Activated T-helper 2 cell treated with anti-CD3 and anti-CD28 coated beads, Interferon-gamma antibody, Interleukin-2, Interleukin-4, amounts not matched to agents 10 μg/mL and 5 μg/mL and 100 μg/mL, durations not matched to agents 14 hours and 24 hours and 36 hours (primary cell): ENCODE measurements at places on chromosomes 5 and 9. TPM values are rescaled to one million over a fixed set of nuclear protein-coding genes. Genes with fewer than 3 reads are reported as not detected.

DNA sequence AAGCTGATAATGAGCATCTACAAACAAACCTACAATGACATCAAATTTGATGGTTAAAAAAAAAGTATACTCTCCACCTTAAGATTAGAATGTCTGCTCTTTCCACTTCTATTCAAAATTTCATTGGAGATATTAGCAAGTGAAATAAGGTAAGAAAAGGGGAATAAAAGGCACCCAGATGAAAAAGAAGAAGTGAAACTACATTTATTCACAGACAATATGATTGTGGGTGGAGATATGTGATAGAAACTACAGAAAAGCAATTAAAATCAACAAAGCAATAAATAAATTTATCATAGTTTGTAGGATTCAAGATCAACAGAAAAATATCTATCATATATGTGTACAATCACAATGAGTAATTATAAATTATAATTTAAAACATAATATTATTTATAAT, 395.1 kb upstream of the CCNH start:
- DNase-seq = no peak

The EGFLAM gene
- total RNA-seq = not detected in 2 replicates

The GARIN3 gene
- total RNA-seq = 0.23 and 0.30 TPM in 2 replicates

The FGF1 gene
- not detected in 2 replicates for total RNA-seq

DNA sequence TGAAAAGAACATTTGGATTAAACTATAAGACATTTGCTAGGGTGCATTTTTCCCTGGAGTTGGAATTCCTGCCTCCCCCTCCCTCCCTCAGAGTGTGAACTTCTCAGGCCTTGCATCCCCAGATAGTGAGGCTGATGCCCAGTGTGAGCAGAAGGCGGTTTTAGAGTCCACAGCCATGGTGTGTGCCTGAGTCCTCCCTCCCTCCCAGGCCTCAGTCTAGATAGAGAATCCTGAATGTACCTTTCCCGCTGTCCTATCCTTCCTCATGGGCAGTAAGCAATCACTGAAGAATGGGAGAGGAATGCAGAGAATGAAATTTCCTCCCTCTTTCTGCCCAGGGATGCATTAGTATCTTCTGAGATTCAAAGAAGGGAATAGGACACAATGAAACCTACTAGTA, 108.5 kb downstream of the RASGRF2 start:
- no peak for DNase-seq

The PPP2CA gene
- total RNA-seq = 171 and 179 TPM in 2 replicates

DNA sequence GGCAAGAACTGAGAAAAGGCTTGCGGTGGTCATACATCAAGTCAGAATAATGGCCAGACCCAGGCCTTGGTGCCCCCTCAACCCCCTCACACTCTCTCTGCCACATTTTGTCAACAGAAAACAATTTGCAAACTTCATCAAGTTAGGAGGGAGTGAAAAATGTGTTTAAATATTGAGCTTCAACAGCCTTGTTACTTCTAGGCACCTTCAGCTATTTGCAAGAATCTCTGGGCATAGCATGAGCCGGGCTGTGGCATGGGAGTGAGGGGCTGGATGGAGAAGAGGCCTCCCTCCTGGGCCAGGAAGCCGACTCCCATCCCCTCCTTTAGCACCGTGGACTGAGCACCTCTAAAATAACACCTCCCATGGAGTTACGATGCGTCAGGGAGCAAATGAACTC, 52.2 kb upstream of the GRHPR start:
- no peak for DNase-seq

The C1QTNF3 gene
- 1.5 and 1.7 TPM in 2 replicates for total RNA-seq

GRCh38 chr9:129133082-129133481, 21.9 kb downstream of the PTPA start:
- no peak for DNase-seq

The TMEFF1 gene
- 0.52 and 1.1 TPM in 2 replicates for total RNA-seq

GRCh38 chr9:91239367-91240111, 122.2 kb downstream of the AUH start:
- DNase-seq = no peak

The MARCOL gene
- total RNA-seq = not detected in 2 replicates

- no peak for DNase-seq
Observed at GRCh38 chr5:14261235-14261634, 118.1 kb downstream of the TRIO start.

DNA sequence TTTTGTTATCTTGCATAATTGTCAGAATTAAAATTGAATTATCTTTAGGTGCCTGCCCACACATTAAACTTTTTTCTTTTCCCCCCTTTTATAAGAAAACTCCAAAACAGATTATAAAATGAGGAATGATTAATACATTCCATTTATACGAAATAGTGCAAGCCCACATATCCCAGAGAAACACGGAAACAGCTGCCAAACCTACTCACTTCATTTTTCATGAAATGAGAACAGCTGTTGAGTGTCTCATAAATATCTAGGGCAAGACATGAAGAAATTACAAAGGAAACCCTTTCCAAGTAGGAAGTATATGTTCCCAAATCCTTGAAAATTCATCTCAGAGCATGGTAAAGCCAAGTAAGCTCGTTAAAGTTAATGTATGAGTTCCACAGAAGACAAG, 459.4 kb upstream of the NMUR2 start:
- DNase-seq = no peak

The PCDHB1 gene
- total RNA-seq = not detected in 2 replicates

- DNase-seq = no peak
Observed at GRCh38 chr5:62082370-62082801, 223.6 kb upstream of the KIF2A start.

DNA sequence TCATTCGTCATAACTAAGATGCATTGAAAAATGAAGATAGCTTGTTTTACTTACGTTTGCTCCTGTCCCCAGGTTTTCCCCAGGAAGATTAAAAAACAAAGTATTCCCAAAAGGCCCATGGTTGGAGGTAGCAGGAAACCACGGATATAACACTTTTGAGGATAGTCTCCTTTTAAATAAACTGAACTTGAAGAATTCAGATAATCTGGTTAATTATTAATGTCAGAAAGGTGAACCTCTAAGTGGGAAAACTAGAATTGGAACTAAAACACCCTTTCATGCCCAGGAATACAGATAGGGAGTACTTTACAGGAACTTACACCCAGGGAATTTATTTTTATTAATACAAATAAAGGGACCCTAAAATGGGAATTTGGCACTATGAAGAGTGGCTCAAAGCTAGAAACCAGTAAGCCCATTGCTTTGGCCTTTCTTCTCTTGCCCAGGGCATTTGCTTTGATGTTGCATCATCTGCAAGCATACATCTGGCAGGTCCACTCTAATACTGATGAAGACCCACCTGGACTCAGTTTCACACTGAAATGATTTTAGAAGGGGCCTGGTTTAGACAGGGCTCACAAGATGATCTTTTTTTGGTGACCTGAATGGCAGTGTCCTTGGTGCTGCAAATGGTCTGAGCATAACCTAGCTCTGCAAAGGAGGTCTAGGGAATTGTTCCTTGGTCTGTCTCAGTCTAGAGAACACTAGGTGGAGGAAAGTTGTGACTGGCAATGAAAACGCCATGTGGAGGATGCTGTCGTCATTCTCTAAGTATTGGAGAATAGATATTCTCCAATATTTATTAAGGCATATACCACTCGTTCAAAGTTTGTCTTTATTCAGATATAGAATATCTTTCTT, at the start of gene C5:
C5 (minus strand) TSS at position 148 of the 861 bp plus-strand sequence; CDS start at position 119, 29 bp downstream.
- DNase-seq = no peak

The C7 gene
- not detected in 2 replicates for total RNA-seq

GRCh38 chr9:97397220-97397619, 14.7 kb upstream of the TDRD7 start:
- peak; percentile 32 for DNase-seq

The PCDHA9 gene
- not detected in 2 replicates for total RNA-seq

- no peak for DNase-seq
Observed at GRCh38 chr9:104326912-104327311, 177.2 kb upstream of the OR13F1 start.

DNA sequence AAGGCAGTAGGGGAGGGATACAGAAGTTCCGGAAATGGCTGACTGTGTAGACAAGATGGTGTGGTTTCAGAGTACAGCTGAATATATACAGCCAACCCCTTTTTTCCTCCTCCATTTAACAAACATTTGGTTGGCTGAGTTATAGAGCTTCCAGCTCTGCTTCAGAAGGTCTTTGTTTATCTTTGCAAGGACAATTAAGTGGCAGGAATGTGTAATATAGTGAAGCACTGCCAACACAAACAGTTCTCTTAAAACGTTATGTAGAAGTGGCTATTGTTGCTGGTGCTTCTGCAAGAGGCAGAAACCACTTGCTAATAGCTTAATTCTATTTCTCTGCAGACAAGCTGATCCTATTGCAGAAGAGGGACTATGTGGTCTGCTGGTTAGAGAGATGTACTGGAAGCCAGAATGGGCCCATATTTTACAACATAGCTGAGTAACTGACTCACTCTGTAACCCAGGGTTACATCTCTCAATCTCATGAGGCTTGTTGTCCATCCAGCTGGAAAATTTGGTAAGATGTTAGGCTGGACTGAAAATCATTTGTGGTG, 62.7 kb upstream of the OSMR start:
- no peak for DNase-seq
